ENCODE measurements at places on chromosomes 4 and X. TPM values are rescaled to one million over a fixed set of nuclear protein-coding genes. Genes with fewer than 3 reads are reported as not detected.

DNA sequence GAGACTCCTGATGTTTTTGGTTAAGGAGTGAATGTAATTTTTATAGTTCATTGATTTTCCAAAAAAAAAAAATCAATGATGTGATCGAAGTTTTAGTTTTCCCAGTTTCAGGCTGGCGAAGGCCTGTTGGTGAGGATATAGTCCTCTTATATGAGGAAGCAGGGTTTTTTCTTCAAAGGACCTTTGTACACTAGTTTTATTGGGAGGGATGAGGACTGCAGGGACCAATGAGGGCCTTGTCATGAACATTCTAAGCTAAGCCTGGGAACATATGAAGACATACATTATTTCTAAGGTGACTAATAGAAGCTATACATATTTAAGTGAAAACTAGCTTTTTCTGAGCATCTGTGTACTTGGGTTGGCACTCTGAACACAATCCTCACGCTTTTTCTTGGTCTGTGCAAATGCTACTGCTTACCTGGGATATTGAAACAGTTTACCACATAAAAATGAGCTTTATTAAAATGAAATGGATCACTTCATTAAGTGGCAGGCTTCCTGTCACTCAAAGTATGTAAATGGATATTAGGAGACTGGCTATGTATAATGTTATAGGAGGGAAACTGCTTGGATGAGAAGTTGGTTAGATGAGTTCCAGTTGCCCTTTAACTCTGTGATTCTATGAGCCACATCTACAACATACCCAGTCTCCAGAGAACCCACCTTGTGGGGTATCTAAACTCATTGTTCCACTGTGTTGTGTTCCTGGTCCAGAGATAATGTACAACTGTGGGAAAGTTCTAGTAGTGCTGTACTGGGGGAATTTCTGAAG lies 43.5 kb downstream of the SLC4A4 start:
- DNase-seq, result no peak

Gene CXCL11
- polyA plus RNA-seq, result not detected

Gene BMPR1B
- polyA plus RNA-seq, result 5.5 TPM

DNA sequence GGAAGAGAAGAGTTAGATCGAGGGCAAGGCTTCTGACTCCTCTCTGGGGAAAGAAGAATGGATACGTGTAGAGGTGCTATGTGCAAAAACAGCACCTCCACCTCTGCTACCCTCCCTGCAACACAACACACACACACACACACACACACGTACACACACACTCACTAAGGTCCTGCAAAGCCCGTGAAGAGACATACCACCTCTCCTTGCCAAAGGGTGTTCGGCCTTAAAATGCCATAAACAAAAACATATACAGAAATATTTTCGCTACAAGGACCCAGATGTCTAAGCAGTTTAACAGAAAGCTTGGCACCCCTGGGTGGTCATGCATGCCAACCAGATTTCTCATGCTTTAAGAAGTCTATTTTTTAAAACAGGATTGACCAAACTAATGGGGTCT lies 1.5 kb downstream of the TIFA start:
- DNase-seq, result peak; percentile 21
